ENCODE measurements at places on chromosomes 4 and X.

- no peak for DNase-seq
Measured at GRCh38 chrX:24343719-24344118, 16.7 kb upstream of the SUPT20HL1 start.

- DNase-seq = no peak
Measured at GRCh38 chr4:1494416-1495315, 88.4 kb upstream of the NKX1-1 start.

- no peak for DNase-seq
Measured at GRCh38 chr4:109990261-109991257, 77.9 kb downstream of the EGF start.

DNA sequence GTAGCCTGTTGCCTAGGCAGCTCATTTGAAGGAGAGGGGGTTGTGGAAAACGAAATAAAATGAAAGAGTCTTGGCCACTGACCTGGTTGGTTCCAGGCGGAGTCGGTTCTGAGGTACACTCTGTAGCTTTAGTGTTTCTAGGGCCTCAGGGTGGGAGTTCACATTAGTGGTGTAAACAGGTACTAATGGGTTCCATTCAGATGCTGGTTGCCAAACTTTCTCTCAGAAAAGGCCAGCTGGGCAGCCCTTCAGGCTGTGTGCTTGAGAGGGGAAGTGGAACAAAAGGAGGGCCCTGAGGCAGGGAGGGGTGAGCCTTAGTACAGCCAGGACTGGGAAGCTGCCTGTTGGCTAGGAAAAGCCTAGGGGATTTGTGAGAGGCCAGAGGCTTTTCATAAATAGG, 24.8 kb downstream of the NHSL2 start:
- no peak for DNase-seq

DNA sequence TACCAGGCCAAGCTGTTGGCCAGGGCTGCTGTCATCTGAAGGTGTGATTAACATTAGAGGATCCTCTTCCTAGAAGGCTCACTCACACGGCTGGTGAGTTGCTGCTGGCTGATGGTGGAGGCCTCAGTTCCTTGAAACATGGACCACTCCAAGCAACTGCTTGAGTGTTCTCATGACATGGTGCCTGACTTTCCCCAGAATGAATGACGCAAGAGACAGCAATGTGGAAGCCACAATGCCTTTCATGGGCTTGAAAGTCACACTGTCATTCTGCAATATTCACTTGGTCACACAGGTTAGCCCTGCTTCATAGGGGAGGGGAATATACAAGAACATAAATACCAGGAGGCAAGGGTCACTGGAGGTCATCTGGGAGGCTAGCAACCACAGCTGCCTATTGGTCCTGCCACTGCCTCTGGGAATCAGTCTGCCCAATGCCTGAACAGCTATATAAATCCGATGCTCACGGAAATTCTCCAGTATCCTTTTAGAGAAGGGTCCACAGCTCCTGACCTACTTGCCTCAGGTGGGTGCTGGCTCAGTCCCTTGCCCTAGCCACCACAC, 97.1 kb upstream of the MAML3 start:
- DNase-seq = no peak

GRCh38 chrX:107825698-107826237, at the start of gene MID2:
Gene MID2 (plus strand): TSS chrX:107825866. CDS start chrX:107826427, 561 bp downstream.
- peak; percentile 53 for DNase-seq

- DNase-seq = no peak
Measured at GRCh38 chr4:113209652-113210320, 160.3 kb downstream of the ANK2 start.

DNA sequence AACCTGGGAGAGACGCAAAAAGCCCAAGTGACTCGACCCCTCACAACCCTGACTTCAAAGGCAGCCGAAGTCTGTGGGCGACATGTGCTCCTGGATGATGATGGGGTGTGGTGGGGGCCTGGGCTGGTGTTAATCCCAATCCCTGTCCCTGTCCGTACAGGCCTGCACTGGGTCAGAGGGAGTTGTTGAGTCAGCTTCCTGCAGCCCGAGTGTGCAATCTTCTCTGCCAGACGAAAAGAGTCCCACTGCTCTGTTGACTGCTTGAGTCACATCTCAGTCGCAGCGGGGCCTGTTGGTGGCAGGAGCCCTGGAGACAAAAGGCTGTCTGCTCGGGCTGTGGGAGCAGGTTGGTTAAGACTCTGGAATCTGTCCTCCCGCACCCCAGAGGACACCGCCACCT, 10.3 kb downstream of the FAM3A start:
- DNase-seq = no peak

- DNase-seq = no peak
Measured at GRCh38 chr4:14449308-14449707, 553.0 kb upstream of the CPEB2 start.

GRCh38 chrX:134622813-134623185, 35.5 kb downstream of the PLAC1 start:
- DNase-seq = no peak

DNA sequence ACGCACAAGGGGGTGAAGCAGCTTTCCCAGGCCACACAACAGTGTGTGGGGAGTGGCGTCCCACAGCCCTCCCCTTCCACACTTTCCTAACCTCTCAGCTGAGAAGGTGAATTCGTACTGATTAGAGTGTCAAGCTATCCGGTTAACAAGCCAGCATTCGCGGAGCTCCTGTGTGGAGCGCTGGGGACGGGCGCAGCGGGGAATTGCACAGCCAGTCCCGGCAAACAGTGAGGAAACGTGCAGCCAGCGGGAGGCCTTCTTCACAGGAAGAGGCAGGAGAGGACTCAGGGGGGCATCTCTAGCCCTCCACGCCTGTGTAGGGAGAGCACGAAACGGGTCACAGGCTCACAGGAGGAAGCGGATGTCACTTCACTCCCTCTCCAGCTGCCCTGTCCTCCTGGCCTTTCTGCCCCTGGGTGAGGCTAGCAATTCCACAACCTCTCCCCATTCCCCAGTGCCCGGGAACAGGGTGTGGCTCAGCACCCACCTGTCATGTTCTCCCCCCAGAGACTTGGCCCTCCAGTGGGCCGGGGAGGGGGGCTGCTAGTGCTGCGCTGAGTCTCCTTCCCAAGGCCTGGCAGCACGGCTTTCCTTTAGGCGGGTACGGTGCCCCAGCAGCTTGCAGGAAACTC, 117.3 kb downstream of the CPZ start:
- DNase-seq = no peak

- no peak for DNase-seq
Measured at GRCh38 chr4:25513814-25514213, 136.8 kb downstream of the ANAPC4 start.

GRCh38 chrX:74349387-74349786, 45.4 kb downstream of the ZCCHC13 start:
- no peak for DNase-seq

DNA sequence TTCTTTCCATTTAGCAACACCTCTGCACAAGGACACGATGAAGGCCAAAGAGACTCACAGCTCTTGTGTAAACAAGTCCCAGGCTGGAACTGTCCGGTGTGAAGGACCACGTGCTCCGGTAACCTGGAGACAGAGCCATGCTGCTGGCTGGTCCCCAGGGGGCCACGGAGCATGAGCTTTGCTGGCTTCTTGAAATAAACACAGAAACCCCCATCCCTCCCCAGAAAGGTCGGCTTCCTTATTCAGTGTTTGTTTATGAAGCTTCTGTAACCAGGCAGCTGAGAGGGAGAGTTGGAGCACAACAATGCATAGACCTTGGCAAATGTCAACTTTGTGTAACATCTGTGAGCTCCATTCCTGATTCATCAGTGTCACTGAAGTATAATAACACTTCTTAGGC, 109.4 kb downstream of the GPR143 start:
- no peak for DNase-seq

- no peak for DNase-seq
Measured at GRCh38 chrX:64334467-64334866, 60.8 kb downstream of the MTMR8 start.

DNA sequence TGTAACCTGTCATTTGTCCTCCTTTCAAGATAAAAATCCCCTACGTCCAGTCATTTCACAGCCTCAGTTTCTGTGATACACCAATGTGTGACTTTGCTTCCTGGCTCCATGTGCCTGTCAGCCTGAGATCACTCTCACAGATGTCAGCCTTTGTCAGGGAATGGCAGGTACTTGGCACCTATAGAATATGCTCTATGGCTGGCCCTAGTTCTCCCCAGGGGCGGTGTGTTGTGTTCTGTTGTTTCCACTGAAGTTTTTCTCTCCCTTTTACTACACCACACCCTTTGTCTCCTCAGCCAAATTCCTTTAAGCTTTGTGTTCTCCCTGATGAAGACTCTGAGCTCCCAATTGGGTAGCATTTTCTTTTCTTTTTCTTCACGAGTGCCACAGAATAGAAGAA, 81.7 kb downstream of the ALPK1 start:
- DNase-seq = no peak

DNA sequence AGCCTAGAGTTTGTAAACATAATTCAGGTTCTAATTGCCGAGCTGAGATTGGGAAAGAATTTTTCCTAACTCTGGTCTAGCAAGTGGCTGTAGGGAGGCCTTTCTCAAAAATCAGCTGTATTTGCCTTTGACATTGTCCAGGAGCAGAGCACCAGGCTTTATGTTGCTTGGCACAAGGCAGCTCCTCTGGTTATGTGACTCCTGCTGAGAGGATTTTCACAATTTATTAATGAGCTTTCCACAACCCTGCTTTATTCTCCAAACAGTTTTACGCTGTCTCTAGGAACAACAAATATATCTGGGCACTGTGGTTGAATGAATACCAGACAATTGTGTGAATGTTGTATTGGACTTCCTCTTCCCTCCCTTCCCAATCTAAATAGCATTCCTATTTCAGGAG, 14.9 kb downstream of the LSM6 start:
- no peak for DNase-seq

GRCh38 chr4:47672696-47673095, 165.2 kb downstream of the CORIN start:
- DNase-seq = no peak

DNA sequence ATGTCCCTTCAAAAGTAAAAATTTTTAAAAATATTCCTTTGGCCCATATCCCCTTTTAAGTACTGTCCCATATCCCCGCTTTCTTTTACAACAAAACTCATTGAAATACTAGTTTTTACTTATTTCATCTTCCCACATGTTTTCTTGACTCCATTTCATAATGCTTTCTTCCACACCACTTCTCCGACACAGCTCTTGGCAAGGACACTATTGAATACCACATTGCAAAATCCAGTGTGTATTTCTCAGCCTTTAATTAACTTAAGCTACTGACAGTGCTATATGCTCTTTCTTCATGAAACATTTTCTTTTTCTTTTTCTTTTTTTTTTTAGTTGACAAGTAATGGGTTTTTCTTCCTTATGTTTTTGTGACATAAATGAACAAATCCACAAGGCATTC, 28.8 kb downstream of the PRDM8 start:
- no peak for DNase-seq

DNA sequence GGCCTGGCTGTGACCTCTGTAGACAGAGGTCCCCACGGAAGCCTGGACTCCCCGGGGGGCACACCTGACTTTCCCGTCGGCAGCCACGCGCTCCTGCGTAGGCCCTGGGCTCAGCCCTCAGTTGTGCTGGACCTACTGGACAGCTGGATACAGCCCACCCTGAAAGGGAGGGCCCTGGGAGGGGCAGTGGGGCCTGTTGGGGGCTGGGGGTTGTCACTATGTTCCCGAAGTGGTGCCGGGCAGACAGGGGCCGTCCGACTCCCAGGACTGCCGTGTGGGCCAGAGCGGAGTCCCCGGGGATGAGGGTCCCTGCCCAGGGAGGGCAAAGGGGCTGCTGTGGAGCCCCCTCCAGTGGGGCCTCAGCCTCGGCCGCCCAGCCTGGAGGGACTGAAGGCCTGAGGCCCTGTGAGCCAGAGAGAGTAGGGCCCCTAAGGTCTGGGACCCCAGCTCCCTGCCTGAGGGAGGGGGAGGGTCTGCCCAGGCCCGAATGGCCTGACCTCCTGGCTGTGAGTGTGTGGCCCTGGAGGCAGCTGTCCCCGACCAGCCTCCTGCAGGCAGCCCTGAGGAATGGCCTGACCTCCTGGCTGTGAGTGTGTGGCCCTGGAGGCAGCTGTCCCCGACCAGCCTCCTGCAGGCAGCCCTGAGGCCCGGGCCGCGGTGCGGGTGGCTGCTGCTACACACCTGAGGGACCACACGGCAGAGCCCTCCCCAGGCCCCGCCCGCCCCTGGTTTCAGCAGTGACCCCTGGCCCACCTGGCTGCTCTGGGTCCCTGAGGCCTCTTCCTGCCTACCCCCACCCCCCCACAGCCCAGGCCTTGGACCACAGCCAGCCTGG, 25.8 kb downstream of the FGFRL1 start:
- DNase-seq = no peak

DNA sequence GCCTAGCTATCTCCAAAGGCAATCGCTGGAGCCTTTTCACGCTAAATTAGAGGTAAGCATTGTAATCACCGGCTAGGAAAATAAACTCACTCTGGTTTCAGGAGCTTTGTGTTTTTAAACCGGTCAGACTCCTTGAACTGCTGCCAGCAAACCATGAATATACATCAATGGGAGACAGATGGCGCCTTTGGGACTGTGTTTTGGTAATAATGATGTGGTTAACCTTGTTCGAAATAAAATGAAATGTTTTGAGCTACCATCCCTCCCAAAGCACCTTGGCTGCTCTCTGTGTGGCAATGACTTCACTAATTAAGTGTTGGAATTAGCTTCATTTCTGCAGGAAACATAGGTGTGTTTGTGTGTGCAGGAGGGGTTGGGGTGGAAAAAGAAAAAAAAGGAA, 65.3 kb downstream of the CLNK start:
- no peak for DNase-seq

- DNase-seq = no peak
Measured at GRCh38 chr4:6957994-6958393, 48.4 kb downstream of the TBC1D14 start.

GRCh38 chr4:118865091-118865708, 23.5 kb upstream of the SYNPO2 start:
- DNase-seq = peak; percentile 15

DNA sequence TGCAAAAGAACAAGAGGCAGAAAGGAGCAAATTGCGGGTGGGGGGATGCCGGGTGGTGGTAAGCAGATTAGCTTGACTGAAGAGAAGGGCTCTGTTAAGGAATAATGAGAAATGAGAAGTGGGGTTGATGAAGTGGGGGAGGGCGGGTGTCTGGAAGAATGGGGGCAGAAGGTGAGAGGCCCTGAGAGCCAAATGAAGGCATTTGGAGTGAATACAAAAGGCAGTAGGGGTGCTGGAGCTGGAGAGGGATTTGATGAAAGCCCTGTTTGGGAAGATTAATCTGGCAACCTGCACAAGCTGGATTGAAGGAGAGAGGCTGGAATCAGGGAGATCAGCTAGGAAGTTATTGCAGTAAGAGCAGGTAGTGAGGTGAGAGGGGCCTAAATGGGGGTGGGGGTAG, 82.1 kb downstream of the GUCY2F start:
- DNase-seq = no peak

- no peak for DNase-seq
Measured at GRCh38 chr4:112970903-112971302, 78.5 kb upstream of the ANK2 start.

GRCh38 chr4:71240094-71240493, 98.7 kb upstream of the SLC4A4 start:
- DNase-seq = no peak

- DNase-seq = no peak
Measured at GRCh38 chr4:77170926-77171325, 13.9 kb downstream of the CCNG2 start.
